ENCODE measurements at places on chromosomes 2 and 18.

GRCh38 chr2:237315170-237315828 is 98.7 kb downstream of the COL6A3 start:
- no peak for DNase-seq

GRCh38 chr2:136404176-136404575 is 286.2 kb upstream of the CXCR4 start:
- DNase-seq, result no peak

GRCh38 chr2:33873076-33873605 is 274.0 kb upstream of the FAM98A start:
- no peak for DNase-seq

- no peak for DNase-seq
Measured at GRCh38 chr2:100429726-100430125, 12.3 kb upstream of the CHST10 start.

DNA sequence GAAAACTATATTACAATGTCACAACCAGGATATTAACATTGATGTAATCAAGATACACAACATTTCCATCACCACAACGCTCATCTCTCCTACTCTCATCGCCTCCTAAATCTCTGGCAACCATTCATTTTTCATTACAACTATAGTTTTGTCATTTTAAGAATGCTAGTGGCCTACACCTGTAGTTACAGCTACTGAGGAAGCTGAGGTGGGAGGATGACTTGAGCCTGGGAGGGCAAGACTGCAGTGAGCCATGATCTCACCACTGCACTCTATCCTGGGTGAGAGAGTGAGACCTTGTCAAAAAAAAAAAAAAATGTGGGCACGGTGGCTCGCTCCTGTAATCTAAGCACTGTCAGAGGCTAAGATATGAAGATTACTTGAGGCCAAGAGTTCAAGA is 10.5 kb downstream of the PKP4 start:
- no peak for DNase-seq

- DNase-seq, result no peak
Measured at GRCh38 chr2:45843136-45843535, 191.7 kb downstream of the PRKCE start.

DNA sequence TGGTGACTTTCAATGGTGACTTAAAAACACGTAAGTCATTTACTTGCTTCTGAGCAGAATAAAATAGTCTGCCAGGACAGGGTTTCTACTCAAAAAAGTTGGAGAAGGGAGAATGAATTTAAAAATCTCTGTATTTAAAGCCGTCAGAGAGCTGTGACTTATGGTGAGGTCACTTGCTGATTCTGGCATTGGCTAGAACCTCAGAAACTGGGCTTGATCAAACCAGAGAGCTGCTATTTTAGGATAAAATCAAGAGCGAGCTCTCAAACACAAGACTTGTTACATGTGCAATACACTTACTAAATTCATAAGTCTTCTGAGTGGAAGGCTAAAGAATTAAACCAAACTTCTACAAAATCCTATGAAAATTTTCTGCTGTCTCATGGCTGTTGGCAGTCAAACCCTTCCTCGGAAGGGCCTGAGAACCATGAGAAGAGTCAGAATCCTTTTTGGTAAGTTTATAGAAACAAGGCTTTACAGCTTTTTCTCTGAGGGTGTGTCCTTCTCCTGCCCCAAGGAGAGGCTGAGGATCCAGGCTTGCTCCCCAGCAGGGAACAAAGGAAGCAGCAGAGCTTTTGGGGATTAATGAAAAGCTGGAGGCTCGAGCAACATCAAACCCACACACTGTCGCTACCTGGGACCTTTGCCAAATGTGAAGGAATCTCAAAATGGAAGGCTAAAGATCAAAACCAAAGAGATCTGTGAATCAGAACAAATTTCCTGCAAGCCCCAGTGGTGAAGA is 816.4 kb downstream of the SOCS6 start:
- DNase-seq, result no peak

DNA sequence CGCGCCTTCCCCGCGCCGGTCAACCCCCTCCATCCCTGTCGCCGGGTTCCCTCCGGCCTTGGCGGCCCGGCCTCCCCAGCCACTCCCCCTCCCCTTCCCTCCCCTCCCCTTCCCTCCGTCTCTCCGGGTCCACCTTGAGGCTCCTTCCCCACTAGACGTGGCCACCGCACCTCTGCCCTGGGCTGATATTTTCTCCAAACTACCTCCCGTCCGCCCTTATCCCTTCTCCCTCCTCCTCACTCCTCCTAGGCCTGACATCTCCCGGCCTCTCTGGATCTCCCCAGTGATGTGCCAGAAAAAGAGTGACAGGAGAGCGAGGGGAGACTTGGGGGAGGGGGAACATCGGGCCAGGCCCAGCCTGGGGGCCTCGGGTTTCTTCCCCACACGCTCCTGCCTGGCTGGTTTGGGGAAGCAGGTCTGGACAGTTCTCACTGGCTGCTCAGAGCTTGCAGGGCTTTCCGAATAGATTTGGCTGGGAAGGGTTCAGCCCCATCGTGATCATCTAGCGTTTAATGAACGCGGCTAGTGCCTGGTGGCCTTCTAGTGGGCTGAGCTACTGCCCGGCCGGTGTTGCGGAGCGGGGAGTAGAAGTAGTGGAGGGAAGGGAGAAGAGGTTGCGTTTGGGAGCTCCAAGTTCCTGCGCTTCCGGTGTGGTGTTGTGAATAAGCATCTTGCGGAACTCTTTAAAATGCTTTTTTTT is 641 bp downstream of the MAPRE3 start:
- no peak for DNase-seq

GRCh38 chr2:46846536-46846935 is 69.1 kb downstream of the MCFD2 start:
- DNase-seq, result no peak

- no peak for DNase-seq
Measured at GRCh38 chr2:29573612-29574011, 347.8 kb downstream of the ALK start.

DNA sequence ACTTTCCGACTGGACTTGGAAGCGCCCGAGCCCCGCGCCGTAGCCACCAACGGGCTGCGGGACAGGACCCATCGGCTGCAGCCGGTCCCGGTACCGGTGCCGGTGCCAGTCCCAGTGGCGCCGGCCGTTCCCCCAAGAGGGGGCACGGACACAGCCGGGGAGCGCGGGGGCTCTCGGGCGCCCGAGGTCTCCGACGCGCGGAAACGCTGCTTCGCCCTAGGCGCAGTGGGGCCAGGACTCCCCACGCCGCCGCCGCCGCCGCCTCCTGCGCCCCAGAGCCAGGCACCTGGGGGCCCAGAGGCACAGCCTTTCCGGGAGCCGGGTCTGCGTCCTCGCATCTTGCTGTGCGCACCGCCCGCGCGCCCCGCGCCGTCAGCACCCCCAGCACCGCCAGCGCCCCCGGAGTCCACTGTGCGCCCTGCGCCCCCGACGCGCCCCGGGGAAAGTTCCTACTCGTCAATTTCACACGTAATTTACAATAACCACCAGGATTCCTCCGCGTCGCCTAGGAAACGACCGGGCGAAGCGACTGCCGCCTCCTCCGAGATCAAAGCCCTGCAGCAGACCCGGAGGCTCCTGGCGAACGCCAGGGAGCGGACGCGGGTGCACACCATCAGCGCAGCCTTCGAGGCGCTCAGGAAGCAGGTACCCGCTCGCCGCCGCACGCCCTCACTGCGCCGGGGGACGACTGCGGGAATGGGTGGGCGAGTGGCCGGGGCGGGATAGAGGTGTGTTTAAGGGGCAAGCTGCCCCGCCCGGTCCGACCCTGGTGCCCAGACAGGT is 713 bp downstream of the ATOH8 start:
- DNase-seq, result peak; percentile 21

DNA sequence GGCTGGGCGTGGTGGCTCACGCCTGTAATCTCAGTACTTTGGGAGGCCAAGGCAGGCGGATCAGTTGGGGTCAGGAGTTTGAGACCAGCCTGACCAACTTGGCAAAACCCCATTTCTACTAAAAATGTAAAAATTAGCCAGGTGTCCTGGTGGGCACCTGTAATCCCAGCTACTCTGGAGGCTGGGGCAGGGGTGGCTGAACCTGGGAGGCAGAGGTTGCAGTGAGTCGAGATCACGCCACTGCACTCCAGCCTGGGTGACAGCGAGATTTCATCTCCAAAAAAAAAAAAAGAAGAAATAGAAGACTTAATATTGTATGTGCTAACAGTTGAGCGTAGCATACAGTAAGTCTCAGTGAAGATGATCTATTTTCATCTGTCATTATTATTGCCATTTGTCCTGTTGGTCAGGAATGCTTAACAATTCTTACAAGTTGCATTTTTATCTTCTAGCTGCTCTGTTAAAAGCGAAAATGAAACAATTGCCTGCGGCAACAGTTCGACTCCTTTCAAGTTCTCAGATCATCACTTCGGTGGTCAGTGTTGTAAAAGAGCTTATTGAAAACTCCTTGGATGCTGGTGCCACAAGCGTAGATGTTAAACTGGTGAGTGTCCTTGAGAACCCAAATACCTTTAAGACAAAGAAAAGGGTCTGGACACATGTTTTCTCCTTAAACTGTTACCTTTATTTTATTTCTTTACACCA is 7.2 kb downstream of the PMS1 start:
- DNase-seq, result no peak
